Stimulated activated CD4-positive, alpha-beta T cell treated with anti-CD3 and anti-CD28 coated beads, Interleukin-12 subunit alpha, Interleukin-12 subunit beta, amount 100 ng/mL, for 48 hours (primary cell): ENCODE measurements at places on chromosomes 5 and 9.

DNA sequence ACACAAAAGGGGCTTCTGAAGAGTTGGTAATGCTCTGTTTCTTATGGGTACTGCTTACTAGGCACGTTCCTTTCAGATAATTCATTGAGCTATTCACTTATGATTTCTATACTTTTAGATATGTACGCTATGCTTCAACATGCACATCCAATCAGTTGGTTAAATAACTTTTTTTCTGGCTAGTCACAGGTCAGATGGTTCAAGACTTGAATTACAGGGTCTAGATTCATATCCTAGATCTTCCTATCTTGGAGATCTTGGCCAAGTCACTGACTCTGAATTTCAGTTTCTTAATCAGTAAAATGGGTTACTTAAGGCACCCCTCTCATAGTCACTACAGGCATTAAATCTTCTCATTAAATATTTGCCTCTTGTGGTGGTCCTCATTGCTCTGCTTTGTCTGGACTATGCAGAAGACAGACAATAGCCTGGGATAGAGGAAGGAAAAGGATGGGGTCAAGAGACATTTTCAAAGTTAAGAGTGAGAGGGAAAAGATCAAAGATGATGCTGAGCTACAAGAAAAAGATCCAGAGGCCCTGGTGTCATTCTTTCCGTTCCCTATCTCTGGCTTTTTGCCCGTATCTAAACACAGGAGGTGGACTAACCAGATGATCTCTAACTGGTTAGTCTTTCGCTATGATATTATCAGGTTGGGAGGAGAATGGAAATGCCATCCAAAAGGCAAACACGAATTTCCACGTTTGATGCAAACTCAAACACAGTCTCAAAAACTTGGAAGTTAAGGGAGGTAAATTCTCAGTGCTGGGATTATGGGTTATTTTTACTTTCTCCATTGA is 1.8 kb upstream of the CCDC180 start:
- DNase-seq, result no peak

DNA sequence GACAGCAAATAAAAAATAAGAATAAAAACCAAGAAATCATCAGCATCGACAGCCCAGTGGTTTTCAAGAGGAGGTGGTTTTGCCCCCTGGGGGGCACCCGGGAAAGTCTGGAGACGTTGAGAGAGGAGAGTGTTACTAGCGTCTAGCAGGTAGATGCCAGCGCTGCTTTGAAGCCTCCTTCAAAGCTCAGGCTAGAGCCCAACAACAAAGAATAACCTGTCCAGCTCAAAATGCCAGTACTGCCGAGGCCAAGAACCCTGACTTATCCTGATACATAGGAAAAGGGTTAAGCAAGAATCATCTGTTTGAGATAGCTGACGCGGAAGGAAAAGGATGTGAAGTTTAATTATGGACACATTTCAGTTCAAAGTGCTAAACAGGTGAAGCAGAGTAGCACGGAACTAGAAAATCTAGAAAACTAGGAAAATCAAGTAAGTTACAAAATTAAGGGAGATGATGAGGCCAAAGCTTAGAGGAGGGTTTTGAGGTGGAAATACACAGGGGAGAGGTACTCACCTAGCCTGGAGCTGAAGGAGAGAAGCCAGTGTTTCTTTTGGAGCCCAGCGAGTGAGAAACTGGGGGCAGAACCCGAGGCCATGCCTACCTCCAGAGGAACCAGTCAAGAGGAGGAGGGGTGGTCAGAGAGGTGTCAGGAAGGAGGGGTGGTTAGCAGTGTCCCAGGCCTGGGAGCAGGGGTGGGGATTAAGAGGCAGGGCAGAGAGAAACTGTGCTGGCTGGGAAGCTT is 121.0 kb upstream of the RETREG1 start:
- no peak for DNase-seq

GRCh38 chr9:78606001-78606379 is 309.1 kb downstream of the PSAT1 start:
- DNase-seq, result no peak

DNA sequence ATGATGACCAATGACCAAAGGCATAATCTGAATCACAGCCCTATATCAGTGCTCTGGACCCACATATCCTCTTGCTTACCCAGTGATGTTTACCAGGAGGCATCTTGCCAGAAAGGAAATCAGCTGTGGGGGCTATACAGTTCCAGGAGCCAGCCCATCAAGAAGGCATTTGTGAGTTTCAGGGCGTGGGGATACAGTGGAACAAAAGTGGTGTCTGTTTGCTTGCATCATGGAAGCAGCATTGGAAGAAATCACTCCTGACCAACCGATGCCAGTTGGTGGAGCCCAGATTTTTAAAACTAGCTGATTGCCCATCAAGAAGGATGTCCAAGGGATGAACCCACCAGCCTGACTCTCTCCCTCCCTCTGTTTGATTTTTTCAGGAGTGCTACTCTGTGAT is 106.5 kb upstream of the EGFLAM start:
- no peak for DNase-seq

GRCh38 chr9:653421-653820 is 188.1 kb upstream of the DMRT1 start:
- DNase-seq, result no peak

- no peak for DNase-seq
Measured at GRCh38 chr5:6601271-6601670, 31.6 kb downstream of the NSUN2 start.

DNA sequence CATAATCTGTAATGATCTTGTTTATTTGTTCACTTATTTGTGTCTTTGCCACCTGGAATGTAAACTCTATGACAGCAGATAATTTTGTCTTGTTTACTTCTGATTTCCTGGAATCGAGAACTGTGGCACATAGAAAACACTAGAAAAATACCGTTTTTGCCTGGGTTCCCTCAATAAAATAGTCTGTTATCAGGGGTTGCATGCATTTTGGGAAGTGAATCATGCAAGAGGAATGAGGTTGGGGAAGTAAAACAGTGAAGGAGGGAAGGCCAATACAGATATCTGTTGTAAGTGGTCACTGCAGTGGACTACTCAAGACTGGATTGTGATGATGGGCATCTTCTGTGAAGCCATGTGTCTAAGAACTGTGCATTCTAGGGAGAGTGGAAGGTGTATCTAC is 45.2 kb upstream of the IL6ST start:
- no peak for DNase-seq

DNA sequence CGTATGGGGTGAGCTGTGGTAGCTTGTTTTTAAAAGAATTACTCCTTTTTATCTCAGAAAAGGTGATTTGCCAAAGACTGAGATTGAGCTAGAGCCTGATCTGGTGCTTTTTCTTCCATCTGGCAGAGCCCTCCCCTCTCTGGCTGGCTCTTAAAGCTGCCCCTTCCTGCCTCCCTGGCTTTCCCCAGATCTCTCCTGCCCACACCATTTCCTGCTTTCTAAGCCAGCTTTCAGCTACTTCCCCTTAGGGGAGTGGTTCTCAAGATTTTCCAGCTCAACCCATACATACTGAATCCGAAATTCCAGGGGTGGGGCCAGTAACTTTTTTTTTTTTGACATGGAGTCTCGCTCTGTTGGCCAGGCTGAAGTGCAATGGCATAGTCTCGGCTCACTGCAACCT is 4.8 kb upstream of the ACOT12 start:
- no peak for DNase-seq

DNA sequence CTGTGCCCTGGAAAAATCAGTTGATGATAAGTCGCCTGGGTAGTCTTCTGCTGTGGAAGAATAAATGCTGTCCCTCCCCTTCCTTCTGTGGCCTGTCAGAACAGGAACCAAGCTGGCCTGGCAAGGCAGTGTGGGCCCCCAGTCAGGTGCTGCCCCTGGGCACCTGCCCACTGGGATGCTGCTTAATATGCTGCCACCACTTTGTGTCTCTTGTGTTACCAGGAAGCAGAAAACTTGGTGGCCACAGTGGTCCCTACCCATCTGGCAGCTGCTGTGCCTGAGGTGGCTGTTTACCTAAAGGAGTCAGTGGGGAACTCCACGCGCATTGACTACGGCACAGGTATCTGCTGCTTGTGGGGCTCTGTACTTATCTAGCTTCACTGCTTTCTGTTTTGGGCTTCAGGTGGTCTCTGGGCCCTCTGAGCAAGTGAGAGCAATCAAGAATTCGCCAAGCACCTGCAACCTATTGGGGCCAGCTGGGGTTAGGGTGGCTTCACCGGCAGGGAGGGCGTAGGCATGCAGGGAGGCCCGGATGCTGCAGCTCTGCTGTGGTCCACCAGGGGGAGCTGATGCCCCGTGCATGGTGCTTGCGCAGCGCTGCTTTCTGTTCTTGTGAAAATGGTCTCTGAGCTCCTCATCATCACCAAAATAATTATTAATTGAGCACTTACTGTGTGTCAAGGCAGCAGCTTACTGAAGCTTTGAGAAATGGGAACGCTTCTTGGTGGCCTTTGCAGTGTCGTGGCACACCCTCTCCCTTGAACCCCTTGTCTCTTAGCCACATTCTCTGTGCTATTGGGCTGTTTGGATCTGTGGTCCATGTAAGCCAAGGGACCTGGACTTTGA is 20.3 kb downstream of the PTPA start:
- peak; percentile 87 for DNase-seq

GRCh38 chr5:124755565-124755964 is 9.1 kb upstream of the ZNF608 start:
- no peak for DNase-seq

- no peak for DNase-seq
Measured at GRCh38 chr9:13718539-13718938, 439.0 kb upstream of the MPDZ start.

DNA sequence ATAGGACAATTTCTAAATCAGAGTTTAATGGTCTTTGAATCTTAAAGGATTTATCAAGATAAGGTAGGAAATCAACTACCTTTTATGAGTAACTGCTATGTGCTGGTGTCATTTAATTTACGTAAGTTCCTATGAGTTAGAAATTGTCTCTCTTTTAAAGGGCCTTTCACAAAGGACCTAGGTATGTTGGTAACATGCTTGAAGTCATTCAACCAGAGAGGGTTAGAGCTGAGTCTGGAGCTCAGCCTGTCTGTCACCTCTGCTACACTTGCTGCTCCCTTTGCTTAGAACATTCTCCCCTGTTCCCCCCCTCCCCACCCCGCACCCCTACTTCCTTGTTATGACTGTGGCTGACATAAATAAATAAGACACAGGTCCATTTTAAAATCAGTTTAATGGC is 190.3 kb upstream of the SEMA6A start:
- no peak for DNase-seq

DNA sequence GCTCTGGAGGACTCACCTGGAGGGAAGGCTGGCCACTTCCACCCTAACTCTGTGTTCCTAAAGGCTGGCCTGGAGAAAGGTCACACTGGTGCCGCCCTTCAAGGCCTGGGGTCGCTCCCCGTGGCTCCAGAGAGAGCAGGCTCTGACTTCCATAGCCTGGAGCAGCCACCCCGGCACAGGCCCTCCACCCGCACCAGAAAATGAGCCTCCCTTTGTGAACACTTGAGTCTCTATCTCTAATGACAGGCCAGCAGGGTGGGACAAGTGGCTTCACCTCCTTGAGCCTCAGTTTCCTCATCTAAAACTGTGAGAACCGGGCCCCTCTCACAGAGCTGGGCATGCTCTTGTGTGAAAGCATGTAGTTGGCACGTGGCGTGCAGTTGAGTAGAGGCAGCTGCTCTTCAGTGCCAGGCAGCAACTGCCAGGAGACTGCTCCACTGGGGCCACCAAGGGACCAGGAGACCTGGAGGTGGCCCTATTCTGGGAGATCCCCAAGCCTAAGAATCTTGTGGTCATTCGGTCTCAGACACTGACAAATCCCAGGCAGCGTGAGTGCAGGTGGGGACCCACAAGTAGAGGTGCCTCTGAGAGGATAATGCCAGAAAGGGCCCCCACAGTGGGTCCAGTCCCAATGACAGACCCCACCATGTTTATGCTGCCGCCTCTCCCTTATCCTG is 56.7 kb upstream of the GARNL3 start:
- no peak for DNase-seq

DNA sequence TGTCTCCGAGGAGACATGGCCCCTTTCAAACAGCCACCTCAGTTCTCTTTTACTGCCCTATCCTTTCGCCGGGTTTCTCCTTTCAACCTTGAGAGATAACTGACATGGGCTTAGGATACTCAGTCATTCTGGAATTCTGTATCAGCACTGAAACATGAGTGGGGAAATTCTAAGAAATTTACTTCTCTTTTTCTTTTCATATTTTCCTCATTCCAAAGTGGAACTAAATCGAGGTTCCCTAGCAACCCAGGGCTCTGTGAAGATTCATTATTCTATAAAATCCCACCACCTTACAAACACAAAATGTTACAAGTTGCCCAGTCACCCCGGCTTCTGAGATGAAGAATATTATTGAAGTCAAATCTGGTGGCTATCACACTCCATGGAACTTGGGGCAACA is 319.2 kb downstream of the ENC1 start:
- no peak for DNase-seq

DNA sequence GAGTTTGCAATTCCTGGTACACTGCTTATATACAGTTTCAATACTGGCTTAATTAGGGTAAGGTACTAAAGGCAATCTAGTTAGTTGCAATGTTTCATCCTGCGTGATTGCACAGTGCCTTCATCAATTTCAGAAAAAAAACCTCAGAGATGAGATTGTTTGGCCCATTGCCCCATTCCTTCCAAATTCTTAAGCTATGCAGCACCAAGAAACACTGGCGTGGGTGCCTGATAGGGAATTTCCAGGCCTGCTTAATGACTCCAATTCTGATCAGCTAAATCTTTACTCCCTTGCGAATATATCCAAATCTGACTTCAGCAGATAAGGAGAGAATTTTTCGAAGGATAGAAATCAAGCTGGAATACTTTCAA is 35.9 kb upstream of the GAS1 start:
- DNase-seq, result no peak

GRCh38 chr9:18985996-18986395 is 47.0 kb downstream of the SAXO1 start:
- no peak for DNase-seq

DNA sequence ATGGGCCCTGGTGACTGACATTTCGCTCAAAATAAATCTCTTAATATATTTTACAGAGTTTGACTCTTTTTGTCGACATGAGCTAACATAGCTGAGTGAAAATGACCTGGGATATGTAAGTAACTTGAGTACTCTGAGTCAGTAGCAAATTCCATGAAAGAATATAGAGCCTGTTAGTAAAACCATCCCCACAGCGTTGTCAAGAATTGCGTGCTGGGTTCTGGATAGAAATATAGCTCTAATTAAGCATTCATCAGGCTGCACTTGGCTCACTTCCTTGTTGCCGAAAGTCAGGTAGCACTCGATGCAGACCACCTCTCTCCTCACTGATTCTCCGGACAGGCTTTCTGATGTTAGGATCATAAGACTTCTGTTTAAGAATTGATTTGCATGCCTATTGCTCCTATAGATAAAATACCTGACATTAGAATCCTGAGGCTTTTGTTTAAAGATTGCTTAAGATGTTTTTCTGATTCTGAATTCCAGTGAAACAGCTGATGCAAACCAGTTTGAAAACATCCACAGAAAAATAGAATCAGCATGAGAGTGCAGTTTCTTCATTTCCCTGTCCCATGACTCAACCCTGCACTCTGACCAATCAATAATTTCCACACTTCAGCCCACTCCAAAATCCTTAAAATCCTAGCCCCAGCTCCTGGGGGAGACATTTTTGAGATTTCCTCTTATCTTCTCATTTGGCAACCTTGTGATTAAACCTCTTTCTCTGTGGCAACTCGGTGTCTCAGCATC is 310.6 kb downstream of the DIRAS2 start:
- DNase-seq, result no peak

GRCh38 chr9:121048618-121049017 is 1.5 kb downstream of the C5 start:
- DNase-seq, result no peak

- DNase-seq, result no peak
Measured at GRCh38 chr9:69546265-69546664, 125.9 kb downstream of the APBA1 start.
